CD4-positive, alpha-beta T cell treated with Interleukin-4 for 4 hours (primary cell): ENCODE measurements at places on chromosomes 2 and 18.

DNA sequence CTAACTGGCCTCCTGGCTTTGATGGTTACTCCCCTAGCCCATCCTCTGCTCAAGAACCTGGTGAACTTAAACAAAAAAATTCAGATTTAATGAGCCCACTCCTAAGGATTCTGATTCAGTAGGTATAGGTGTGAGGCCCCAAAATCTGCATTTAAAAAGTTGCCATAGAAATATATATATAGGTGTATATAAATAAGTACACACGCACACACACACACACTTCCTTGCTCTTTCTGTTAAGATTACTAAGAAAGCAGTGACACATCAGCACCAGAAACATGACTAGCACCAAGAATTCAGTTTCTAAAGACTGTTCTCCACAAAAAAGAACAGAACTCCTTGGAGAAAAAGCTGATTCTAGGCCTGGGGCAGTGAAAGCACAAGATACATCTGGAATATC lies 17.8 kb downstream of the EML6 start:
- DNase-seq: no peak

- no peak for DNase-seq
Measured at GRCh38 chr2:9965119-9965822, 13.8 kb downstream of the GRHL1 start.

GRCh38 chr2:234269769-234270204 lies 219.3 kb downstream of the SPP2 start:
- DNase-seq: no peak

DNA sequence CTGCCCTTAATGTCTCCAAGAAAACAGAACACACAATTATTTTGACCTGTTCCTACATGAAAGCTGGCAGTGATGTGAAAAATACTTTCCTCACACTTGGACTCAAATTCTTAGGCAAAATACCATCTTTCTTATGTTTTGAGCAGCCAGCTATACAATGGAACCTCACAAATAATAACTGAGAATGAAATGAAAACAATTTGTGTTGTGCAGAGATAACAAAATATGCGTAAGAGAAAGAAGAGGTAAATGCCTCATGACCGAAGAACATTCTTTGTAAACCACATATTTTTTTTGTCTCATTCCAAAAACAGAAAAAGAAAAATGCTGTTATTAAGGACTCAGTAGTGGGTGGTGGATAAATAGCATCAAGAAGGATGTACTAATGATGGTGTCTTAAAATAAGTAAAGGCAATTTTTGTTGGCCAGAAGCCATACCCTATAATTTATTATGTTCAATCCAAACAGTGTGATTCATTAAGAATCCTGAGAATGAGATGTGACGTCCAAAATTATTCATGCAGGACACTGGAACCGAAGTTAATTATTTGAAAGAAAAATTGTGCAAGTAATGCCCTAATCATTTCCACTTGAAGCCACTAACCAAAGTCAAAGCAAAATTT lies 193.0 kb upstream of the NETO1 start:
- DNase-seq: no peak

DNA sequence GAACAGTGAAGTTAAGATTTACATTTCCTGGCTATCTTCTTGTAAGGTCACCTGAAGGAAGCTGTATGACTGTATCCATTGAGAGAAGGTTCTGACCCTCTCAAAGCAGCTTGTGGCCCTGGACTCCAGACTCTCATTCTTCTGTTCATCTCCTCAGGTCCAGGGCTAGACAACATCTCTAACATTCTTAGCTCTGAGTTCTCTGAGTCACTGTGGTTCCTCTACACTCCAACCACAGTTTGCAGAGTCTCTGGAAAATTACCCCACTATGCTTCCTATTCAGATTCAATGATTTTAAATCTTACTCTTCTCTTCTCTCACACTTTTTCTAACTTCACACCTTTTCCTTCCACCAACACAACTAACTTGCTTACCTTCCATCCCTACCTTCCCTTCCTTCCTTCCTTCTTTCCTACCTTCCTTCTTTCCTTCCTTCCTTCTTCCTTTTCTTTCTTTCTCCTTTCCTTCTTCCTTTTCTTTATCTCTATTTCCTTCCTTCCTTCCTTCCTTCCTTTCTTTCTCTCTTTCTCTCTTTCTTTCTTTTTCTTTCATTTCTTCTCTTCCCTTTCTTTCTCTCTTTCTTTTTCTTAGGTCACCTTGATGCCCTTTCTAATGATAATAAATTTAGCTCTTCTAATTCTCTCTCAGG lies 824.3 kb upstream of the ZEB2 start:
- DNase-seq: no peak

GRCh38 chr2:159706385-159706980 lies 5.8 kb upstream of the MARCHF7 start:
- no peak for DNase-seq

DNA sequence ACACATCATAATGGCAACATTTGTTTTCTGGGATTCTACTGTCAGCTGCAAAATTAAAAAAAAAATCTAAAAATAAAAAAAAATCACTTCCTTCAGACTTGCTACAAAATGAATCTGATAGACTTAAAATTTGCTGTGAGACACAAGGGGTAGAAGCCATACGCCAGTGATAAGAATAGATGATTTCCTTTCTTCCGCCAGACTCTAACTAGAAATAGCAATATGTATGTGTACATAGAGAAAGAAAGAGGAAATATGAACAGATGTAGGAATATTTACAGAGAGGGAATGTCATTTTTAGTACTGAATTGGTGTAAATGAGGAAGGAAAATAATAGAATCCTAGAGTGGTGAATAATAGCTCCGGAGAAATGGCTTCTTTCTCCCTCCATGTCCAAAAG lies 574.2 kb downstream of the DCC start:
- no peak for DNase-seq

- no peak for DNase-seq
Measured at GRCh38 chr2:239239607-239240413, 161.0 kb downstream of the HDAC4 start.

DNA sequence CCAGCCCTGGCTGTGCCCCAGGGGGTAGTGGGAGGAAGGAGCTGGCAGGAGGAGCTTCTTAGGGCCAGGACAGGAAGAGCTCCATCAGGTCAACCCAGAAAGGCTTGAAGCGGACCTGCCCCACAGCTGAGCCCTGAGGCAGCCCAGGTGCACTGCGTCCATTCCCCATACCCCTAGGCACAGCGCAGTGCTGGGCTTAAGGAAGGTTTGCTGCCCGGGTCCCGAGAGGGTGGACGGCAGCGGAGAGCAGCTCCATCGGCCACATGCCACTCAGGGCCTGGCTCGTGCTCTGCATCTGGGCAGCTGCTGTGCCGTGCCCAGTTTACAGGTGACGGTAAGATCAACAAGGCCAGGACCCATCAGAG lies 26.4 kb downstream of the DNMT3A start:
- no peak for DNase-seq

DNA sequence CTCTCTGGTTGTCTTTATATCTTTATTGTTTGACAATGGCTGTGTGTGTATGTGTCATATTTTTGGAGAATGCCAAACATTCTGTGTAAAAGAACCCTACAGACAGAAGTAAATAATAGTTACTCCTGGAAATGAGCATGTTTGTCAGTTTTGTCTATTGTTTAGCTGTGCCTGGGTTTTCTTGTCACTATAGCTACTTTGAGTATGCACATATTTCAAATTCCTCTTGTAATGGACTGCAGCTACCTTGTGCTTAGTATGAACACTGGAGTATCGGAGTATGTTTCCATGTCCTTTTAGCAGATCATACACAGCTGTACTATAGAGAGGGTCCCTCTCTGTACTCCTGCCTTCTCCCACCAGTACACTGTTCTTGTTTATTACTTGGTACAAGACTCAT lies 58.0 kb upstream of the DOCK10 start:
- DNase-seq: no peak

GRCh38 chr2:3204031-3204821 lies 173.4 kb downstream of the EIPR1 start:
- DNase-seq: no peak

DNA sequence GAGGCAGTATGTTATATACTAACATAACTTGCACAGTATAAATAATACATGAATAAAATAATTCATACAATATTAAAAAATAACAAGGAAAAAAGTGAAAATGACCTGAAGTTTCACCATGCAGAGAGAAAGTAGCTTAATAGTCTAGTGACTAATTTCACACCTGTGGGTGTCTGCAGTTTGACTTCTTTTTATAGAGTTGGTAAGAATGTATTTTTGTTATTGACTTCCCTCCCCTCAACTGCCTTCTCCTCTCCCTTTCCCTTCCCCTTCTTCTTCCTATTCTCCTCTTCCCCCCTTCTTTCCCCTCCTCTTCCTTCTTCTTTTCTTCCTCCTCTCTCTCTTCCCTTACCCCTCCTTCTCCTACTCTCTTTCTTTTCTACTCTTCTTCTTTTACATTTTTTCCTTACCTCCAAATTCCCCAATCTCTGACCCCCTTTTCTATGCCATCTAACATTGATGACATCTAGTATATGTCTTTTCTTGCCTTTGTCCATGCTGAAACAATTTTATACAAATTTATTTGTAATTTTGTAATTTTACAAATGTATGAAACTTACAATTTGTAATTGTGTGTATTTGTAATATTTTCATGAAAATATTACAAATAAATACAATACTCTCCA lies 3.1 kb downstream of the DNAH6 start:
- no peak for DNase-seq

DNA sequence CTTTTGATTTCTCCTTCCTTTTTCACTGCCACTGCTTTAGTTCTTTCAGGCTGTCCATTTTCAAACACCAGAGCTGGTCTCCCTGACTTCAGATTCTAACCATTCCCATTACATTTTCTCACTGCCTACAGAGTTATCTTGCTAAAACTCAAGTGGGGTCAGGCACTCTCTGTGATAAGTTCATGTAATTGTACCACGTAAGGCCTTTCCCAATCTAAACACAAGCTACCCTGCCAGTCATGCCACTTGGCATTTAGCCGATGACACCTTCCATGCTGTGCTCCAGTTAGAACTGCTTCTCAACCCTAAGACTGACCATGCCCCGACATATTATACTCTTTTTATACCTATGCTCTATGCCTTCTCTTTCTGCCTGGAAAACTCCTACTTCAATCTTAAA lies 592.4 kb downstream of the DPP10 start:
- DNase-seq: no peak

GRCh38 chr2:219525533-219526232 lies 11.4 kb downstream of the ASIC4 start:
- no peak for DNase-seq

DNA sequence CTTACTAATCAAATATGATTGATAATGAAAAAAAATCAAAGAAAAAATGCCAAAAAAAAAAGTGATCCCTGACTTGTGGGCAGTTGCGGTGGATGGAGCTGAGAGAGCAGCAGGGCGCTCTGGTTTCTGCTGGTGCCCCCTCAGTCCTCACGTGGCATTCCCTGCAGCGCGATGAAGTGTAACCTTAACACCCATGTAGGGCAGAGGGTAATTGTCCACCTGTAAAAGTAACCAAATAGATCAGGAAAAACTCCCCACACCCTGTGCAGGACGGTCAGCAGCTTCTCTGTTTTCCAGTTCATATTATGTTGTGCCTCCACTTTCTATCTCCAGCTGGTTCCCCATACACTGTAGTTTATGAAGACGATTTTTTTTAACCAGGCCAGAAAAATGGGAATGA lies 25.0 kb downstream of the COA5 start:
- DNase-seq: no peak

GRCh38 chr2:226115832-226116200 lies 683.8 kb downstream of the IRS1 start:
- no peak for DNase-seq

- no peak for DNase-seq
Measured at GRCh38 chr2:239311132-239312040, 89.4 kb downstream of the HDAC4 start.

- DNase-seq: no peak
Measured at GRCh38 chr2:183259921-183260320, 135.7 kb downstream of the NUP35 start.

DNA sequence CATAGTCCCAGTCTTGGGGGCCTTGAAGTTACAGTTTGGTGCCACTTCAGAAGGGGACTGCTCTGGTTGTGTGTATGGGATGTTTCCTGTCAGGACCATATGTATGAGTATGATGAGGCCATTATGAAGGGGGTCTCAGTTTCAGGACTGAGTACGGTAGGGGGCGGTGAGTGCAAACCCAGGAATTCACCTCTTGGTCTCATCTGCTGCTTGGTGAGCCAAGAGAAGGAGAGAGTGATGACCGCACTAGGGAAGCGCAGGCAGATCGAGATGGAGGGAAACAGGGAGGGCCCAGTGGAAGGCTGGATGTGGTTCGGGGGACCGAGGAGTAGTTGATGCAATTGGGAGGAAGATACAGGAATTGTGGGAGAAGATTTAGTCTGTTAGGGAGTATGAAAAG lies 28.5 kb downstream of the DCDC2C start:
- no peak for DNase-seq

- no peak for DNase-seq
Measured at GRCh38 chr2:82819951-82820350, 1639.1 kb downstream of the SUCLG1 start.

DNA sequence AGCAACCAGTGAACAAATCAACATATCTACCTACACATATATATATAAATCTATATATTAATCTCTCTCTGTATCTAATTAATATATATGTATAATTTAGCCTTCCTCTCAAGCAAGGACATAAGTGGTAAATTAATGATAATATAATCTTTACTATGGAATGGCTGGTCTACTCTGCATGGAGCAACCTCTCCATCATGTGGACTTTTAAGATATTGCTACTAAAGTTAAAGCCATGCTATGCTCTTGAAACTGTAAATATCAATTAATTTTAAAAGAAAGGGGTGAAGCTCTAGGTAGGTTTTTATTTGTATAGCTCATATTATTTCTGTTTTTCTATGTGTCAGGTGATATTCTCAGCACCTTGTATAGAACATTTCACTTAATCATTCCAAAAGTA lies 147.0 kb downstream of the PPP1R1C start:
- DNase-seq: no peak

GRCh38 chr2:175399326-175399725 lies 217.8 kb upstream of the ATP5MC3 start:
- DNase-seq: no peak

DNA sequence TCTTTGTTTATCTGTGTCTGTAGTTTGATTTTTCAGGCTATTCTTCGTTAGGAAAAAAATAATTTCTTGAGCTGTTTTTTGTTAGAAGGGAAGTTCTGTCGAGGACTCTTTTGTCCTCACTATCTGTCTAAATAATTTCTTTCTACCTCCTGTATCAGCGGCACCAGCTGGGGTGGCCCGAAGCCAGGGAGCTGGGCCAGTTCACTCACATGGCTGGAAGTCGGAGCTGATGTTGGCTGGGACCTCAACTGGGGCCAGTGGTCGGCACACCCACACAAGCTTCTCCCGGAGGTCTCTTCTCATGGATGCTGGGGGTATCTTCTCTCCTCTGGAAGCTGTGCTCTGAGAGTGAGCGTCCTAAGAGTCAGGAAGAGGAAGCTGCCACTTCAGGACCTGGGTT lies 8.0 kb upstream of the PDIA6 start:
- DNase-seq: no peak
